EH (cell line): ENCODE measurements at places on chromosomes 5 and 9.

- peak; percentile 67 for DNase-seq
Measured at GRCh38 chr5:39219437-39219836, at the start of gene FYB1. Gene FYB1 (minus strand): TSS chr5:39219563. CDS start chr5:39202960, 16,603 bp downstream.

- DNase-seq = peak; percentile 13
Measured at GRCh38 chr5:78004559-78004958, 228.4 kb upstream of the TBCA start.

DNA sequence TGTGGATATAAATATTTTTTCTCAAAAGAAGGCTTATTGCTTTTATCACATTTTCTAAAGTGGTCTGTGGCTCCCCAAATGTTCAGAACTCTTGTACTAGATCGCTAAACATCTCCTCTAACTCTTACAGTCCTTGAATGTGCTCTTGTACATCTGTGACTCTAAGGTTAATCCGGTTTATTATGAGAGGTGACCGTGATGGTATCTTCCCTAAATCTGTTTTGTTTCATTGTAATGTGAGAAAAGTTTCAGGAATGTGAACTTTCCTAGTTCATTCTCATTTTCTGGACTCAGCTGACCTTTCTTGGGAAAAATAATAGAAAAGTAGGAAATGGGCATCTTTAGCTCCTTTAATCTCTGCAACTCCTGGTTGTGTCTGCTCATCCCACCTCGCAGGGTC lies 94.5 kb upstream of the CD180 start:
- DNase-seq = peak; percentile 61

- no peak for DNase-seq
Measured at GRCh38 chr5:14168793-14169262, 25.7 kb downstream of the TRIO start.

DNA sequence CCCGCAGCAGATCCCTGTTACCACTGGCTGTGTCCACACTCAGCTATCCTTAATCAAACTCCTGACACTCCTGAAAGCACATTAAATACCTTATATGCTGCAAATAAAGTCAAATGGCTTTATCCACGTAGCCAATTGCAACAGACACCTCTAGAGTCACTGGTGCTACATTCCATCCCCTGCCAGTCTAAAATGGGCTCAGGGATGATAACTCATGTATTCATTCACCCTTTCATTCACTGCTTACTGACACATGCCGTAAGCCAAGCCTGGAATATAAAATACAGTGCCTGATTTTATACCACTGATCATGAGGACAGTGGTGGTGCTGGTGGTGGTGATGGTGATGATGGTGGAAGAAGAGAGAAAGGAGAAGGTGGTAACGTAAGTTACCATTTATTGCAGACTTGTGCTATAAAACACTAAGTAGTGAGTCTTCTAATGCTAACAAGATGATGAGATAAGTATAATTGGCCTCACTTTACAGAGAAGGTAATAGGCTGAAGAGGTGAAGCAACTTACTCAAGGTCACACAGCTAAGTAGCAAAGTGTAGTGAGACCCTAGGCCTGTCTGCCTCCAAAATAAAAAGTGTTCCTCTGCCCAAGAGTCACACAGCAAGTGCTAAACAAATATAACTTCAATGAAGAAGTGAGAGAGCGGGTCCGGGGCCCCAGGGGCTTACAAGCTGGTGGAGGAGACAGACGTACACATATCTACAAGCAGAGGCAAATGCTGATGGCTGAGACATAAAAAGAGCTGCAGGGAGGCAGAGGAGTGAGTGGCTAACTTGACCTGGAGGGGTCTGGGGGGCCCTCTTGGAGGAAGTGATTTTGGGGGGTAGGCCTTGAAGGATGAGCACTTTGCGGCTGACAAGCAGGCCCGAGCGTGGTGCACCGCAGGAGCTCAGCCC lies 1.2 kb downstream of the TTLL11 start:
- DNase-seq = no peak

DNA sequence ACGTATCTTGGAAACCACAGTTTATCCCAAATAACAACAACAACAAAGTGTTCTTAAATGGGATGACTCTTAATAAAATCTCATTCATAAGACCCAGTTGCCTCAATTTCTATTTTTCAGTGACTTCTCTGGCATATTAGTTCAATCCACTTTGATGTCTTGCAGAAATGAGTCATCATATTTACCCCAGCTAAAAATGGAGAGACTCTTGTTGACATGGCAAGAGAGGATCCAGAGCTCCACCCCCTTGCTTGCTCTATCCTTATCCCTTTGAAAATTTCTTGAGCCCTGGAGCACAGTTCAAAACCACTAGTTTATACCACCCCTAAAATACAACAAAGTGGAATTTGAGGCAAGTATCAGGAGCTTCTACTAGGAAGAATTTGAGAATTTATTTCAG lies 20.8 kb downstream of the VCAN start:
- no peak for DNase-seq

DNA sequence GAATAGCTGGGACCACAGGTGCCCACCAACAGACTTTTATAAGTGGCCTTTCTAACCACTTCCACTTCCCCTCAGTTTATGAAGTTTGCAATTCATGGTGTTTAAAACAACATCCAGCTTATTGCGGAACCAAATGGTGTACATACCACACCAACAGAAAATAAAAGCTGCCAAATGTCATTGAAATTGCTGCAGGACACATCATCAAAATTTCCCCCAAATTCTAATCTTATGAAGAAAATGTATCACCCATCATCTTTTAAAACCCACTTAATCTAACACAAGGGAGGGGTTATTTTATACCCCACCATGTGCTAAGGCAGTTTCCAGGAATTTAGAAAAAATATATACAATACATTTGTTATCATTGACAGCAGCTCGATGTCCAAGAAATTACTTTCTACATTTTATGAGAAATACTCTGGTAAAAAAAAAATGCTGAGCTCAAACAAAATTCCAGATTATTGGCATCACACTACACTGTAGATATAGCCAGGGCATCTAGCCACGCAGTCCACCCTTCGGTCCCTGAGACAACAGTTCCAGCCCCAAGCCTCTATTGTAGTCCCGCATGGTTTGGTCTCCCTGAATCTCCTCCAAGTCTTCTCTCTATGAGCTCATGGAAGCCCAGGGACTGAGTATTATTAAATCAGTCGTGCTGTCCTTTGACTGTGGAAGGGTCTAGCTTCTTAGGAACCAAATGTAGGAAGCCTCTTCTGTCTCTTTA lies 372.8 kb upstream of the SLC30A5 start:
- DNase-seq = no peak

DNA sequence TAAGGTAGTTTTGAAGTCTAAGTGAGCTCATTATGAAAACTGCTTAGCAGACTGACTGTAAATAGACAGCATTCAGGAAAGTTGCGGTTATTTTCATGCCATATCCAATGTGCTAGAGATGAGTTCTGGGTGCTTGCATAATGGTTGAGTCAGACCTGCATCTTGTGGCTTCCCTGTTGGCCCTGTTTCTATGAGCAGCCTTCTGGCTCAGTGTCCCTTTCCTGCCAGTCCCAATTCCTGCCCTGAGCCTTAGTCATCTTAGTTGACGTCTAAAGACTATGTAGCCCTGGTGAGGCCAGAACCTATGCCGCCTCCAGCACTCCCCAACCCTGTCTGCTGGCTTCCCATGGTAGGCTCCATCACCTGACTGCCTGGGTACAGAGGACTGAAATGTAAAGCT lies 76.3 kb upstream of the TNFSF8 start:
- DNase-seq = peak; percentile 95

- no peak for DNase-seq
Measured at GRCh38 chr5:28499766-28500290, 1461.4 kb upstream of the CDH9 start.

- DNase-seq = peak; percentile 51
Measured at GRCh38 chr9:121997791-121998190, 95.3 kb downstream of the TTLL11 start.

- peak; percentile 3 for DNase-seq
Measured at GRCh38 chr9:29556317-29556716, 1983.0 kb upstream of the C9orf72 start.

- no peak for DNase-seq
Measured at GRCh38 chr9:110332766-110333165, 4.9 kb downstream of the TXNDC8 start.

DNA sequence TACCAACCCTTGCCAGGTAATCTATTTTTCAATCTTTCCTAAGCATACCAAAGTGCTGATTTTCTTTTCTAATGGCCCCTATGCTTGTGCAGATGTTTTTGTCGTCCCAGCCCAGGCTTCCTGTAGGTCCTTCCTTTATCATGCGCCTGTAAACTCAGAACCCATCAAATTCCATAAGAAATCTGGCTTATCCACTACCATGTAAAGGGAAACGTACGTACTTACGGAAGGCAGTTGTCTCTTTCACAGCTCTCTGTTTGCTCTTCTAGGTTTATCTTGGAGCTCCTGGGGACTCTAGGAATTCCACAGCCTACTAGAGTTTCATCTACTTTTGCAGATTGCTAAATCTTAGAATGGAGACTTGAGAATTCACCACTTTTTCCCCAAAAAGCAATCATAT lies 9.0 kb downstream of the BRINP1 start:
- no peak for DNase-seq

DNA sequence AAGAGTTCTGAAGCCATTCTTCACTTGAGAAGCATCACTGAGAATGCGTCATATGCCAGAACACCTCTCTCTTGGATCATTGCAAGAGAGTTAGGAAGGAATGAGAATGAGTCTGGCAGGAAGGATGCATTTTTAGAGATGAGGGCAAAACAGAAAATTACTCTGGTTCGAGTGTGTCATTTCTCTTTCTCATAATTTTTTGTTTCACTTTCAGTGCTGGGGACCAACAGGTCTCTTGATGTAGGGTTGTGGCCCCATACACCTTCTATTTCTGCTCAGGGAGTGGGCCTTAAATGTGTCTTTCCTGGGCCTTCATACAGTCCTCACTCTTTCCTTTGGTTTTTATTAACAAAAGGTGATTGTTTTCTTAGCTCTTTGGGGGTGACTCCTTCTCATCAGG lies 302.4 kb downstream of the NR3C1 start:
- DNase-seq = no peak

GRCh38 chr5:132263548-132264261 lies 6.2 kb downstream of the PDLIM4 start:
- peak; percentile 93 for DNase-seq

- DNase-seq = no peak
Measured at GRCh38 chr9:120214332-120214731, 365.6 kb downstream of the CDK5RAP2 start.

DNA sequence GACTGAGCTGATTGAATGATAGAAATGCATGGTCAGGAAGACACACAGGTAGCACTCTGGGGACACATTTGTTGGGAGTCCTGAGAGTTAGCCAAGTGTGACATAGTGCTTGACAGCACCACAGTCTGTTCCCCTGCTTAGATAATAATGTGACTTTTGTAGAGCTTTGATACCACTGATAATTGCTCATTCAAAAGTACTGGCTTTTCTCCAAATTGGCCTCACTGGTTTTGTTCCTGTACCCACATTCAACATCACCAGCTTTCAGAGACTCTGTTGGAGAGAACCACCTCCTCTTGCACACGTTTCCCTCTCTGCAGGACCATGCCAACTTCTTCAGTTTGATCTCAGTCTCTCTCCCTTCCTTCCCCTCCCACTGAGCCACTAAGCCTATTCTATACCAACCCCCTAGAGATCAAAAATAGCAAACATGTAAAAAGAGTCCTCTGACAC lies 52.5 kb upstream of the IL7R start:
- no peak for DNase-seq

GRCh38 chr9:130220352-130220751 lies 45.2 kb upstream of the HMCN2 start:
- peak; percentile 42 for DNase-seq

DNA sequence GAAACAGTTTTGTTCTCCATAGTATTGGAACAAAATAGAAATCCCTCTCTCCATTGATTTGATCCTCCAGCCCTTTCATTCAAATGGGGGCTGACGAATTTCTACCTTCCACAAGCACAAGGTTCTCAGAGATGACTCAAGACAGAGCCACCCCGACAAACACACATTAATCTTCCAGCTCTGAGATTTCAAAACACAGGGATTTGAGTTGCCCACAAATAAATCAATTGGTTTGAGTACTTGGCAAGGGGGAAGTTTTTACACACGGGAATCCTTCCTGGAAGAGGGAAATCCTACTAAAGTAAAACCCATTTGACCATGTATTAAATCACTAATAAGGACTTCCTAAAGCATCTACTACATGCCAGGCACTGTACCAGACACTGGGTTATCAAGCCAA lies 5.4 kb downstream of the ADRA1B start:
- no peak for DNase-seq

DNA sequence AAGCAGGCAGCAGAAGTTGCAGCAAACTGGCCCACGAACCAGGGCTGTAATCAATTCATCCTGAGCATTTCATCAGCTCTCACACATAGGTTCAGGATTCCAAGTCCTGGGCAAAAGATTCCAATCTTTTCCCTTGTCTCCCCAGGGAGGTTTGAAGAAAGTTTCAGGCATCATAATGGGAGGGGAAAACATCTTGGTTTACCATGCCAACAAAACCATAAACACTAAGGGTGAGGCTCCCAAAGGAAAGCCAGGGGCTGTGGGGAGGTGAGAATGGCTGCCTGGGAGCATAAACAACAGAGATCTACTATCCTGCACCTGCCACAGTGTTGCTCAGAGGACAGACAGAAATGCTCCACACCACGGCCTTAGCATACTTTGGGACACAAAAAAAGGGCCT lies 94.6 kb downstream of the SH3TC2 start:
- no peak for DNase-seq

- DNase-seq = no peak
Measured at GRCh38 chr5:123448743-123449142, 25.5 kb upstream of the CEP120 start.

DNA sequence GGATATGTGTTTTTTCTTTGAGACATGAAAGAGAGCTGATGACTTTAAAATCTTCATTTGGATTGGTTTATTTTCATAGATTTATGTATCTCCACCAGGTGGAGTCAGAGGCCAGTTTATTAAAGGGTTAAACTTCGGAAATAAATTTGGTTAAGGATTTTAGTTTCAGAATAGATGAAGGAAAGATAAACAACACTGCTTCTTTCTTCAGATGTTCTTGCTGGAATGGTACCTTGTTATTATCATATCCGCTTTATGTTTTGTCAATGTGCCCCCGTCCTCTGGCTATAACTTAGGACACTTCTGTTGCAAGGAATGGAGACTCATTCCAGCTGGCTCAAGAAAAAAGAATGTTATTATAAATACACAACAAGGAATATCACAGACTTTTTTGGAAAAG lies 81.2 kb downstream of the ALDH1A1 start:
- peak; percentile 56 for DNase-seq

GRCh38 chr9:94805051-94805489 lies 78.6 kb downstream of the AOPEP start:
- DNase-seq = no peak

DNA sequence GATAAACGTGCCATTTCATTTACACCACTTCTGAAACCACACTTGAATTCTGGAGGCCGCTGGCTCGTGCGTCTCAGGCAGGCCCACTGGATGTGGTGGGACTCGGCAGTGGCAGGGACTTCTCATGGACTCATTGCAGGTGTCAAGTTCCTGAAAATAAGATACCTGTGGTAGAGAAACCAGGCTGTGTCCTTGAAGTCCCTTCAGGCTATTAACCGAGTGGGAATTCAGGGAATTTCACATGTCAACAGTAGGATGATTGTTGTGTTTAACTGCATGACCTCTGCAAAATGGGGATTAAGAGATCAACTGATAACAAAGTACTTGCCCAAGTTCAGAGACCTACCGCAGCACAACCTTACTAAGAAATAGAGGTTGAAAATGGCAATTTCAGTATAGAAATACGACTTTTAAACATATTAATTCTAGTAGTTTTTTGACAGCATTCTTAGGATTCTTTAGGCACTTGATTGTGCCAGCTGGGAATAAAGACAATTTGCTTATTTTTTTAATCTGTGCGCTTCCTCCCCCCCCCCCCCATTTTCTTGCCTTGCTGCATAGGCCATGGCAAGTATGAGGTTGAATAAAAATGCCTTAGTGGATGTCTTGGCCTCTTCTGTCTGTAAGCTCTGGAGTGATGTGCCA lies 26.8 kb downstream of the TRIP13 start:
- DNase-seq = no peak

- DNase-seq = peak; percentile 47
Measured at GRCh38 chr5:173670130-173670651, 53.7 kb upstream of the BOD1 start.
